Activated naive CD8-positive, alpha-beta T cell treated with anti-CD3 and anti-CD28 coated beads, Interleukin-2, amount 50 U/mL, for 24 hours (primary cell): ENCODE measurements at places on chromosomes 7 and 10.
A peak's percentile ranks its signal among the peaks of the same experiment; 100 is the strongest.

GRCh38 chr10:133124357-133125211 is 35.4 kb upstream of the KNDC1 start:
- H3K27me3 ChIP-seq: peaks cover 21% of the 10 kb centered on the region
- no peak overlapping the region for H3K27ac ChIP-seq
- DNase-seq: peak; percentile 39
- H3K36me3 ChIP-seq: no peaks in the 10 kb centered on the region
- no peak overlapping the region for H3K4me3 ChIP-seq

GRCh38 chr10:12667052-12667451 is 317.7 kb downstream of the CAMK1D start:
- H3K4me3 ChIP-seq: no peak overlapping the region
- H3K36me3 ChIP-seq: peaks cover 15% of the 10 kb centered on the region
- H3K27ac ChIP-seq: no peak overlapping the region
- DNase-seq: no peak

DNA sequence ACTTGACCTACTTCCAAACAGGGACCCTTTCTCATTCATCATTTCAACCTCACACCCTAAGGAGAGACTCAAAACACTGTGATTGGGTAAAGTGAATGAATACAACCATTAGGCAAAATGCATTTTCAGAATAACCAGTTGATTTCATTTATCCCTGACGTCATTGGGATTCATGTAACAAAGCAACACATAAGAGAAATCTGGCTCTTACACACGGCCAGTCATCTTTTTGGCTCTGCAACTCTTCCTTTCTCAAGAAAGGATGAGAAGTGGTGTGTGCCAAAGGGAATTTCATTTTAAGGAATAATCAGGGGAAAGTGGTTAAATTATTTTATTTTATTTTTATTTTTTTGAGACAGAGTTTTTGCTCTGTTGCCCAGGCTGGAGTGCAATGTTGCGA is 83.1 kb downstream of the CPVL start:
- H3K27me3 ChIP-seq: peaks cover 6% of the 10 kb centered on the region
- no peak overlapping the region for H3K4me3 ChIP-seq
- H3K4me1 ChIP-seq: no peaks in the 10 kb centered on the region
- no peak overlapping the region for H3K27ac ChIP-seq
- H3K36me3 ChIP-seq: no peaks in the 10 kb centered on the region

- no peak overlapping the region for H3K27ac ChIP-seq
- no peak for DNase-seq
- no peaks in the 10 kb centered on the region for H3K4me1 ChIP-seq
- H3K4me3 ChIP-seq: no peak overlapping the region
- H3K36me3 ChIP-seq: no peaks in the 10 kb centered on the region
Observed at GRCh38 chr7:68147614-68148238, 1151.1 kb downstream of the TYW1 start.

GRCh38 chr10:63935705-63936104 is 414.5 kb downstream of the REEP3 start:
- H3K4me3 ChIP-seq: no peak overlapping the region
- no peaks in the 10 kb centered on the region for H3K4me1 ChIP-seq
- peaks cover 2% of the 10 kb centered on the region for H3K27me3 ChIP-seq
- no peak overlapping the region for H3K27ac ChIP-seq

GRCh38 chr10:131849591-131850382 is 51.0 kb upstream of the PPP2R2D start:
- no peak overlapping the region for H3K27ac ChIP-seq
- no peaks in the 10 kb centered on the region for H3K36me3 ChIP-seq
- no peak for DNase-seq
- H3K27me3 ChIP-seq: no peaks in the 10 kb centered on the region

- H3K27me3 ChIP-seq: peaks cover 28% of the 10 kb centered on the region
- H3K4me1 ChIP-seq: peaks cover 17% of the 10 kb centered on the region
- no peak overlapping the region for H3K27ac ChIP-seq
- H3K4me3 ChIP-seq: no peak overlapping the region
- H3K36me3 ChIP-seq: no peaks in the 10 kb centered on the region
Observed at GRCh38 chr10:72943498-72944234, 10.9 kb downstream of the PLA2G12B start.

DNA sequence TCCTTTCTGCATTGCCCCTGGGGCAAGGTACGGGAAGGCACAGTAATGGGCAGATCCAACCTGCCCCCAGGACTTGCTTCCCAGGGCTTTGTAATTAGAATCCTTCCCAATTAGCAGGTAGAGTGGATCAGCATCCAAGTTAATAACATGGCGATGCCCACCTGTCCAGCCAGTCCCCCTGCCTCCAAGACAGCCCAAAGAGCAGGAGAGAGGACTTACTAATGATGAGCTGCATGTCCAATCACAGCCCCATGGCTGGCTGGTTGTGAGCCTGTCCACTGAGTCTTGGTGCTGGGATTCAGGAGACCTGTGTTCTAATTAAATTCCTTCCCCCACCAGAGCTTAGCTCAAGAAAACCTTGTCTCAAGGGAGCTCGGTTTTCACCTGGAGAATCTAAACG is 49.0 kb downstream of the RPS24 start:
- no peak overlapping the region for H3K27ac ChIP-seq
- H3K36me3 ChIP-seq: no peaks in the 10 kb centered on the region
- no peak overlapping the region for H3K4me3 ChIP-seq
- DNase-seq: no peak

DNA sequence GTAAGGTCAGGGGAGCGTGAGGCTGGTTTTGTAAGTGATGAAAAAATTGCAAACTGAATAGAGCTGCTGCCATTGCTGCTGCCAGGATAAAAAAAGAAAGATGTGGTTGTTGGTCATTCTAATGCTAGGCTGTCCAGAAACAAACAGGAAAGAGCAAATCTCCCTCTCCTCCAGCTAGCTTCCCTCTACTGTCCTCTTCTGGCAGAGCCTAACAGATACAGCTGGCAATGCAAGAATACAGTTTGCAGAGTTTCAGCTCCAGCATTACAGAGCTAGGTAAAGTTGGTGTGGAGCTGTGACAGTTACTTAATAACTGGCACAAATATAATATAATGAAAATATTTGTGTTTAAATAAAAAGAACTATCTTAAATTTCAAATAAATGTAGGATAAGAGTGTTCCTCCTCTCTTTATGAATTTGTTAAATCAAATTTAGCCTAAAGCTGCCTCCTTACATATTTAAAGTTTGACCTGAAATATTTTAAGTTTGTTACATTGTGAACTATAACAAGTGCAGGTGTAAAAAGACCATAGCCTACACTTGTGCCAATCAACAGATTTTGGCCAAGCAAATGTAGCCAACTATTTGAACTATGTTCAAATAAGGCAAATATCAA is 407.7 kb downstream of the SH2D4B start:
- no peak overlapping the region for H3K27ac ChIP-seq
- H3K36me3 ChIP-seq: no peaks in the 10 kb centered on the region
- DNase-seq: no peak
- H3K4me3 ChIP-seq: no peak overlapping the region
- H3K27me3 ChIP-seq: no peaks in the 10 kb centered on the region

GRCh38 chr7:105648561-105649401 is 67.5 kb upstream of the EFCAB10 start:
- no peaks in the 10 kb centered on the region for H3K27me3 ChIP-seq
- no peak for DNase-seq
- H3K36me3 ChIP-seq: peaks cover 3% of the 10 kb centered on the region
